ENCODE measurements at places on chromosomes 11 and 22.

DNA sequence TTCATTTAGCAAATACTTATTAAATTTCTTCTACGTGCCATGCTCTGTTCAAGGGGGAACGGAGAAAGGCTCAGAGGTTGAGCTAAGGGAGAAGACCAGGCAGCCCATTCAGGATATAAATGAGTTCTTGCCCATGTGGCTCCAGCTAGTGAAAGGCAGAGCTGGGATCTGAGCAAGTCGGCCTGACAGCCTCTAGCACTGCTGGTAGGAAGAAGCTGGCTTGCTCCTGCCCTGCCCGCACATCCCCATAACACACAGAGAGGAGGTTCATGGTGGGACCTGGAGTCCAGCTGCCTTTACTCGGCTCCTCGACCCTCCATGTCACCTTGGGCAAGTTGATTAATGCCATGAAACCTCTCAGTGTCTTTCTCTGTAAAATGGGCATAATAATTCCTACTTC lies 2.0 kb downstream of the SLC15A3 start:
- no peak for DNase-seq

DNA sequence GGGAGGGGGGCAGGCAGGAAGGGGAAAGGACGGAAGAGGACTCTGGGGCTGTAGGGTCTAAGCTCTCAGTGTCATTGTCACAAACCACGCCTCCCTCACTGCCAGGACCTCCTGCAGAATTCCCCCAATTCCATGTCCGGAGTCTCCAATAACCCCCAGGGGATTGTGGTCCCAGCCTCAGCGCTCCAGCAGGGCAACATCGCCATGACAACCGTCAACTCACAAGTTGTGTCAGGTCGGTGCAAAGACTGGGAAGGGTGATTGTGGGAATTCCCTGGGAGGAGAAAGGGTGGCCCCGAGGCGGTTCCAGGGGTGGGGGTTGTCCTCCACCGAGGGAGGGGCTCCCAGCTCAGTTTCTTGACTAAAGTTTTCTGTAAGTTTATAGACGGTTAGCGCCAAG lies 86.0 kb downstream of the FEZ1 start:
- DNase-seq = no peak

- DNase-seq = no peak
These were observed 9.7 kb upstream of the PIWIL4 start for GRCh38 chr11:94557421-94557820.

GRCh38 chr22:40516416-40516815 lies 120.1 kb downstream of the MRTFA start:
- DNase-seq = no peak

DNA sequence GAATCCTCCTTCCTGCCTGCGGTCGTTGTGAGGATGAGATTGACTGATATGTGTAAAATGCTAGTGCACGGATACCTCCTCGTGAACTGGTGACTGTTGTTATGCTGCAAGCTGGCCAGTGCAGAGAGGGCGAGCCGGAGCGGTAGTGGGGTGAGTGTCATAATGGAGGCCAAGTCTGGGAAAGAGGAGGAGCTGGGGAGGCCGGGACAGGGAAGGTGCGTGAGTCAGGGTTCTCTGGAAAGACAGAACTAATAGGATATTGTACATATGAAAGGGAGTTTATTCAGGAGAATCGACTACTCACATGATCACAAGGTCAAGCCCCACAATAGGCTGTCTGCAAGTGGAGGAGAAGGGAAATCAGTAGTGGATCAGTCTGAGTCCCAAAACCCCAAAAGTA lies 56.8 kb upstream of the FADD start:
- DNase-seq = no peak

DNA sequence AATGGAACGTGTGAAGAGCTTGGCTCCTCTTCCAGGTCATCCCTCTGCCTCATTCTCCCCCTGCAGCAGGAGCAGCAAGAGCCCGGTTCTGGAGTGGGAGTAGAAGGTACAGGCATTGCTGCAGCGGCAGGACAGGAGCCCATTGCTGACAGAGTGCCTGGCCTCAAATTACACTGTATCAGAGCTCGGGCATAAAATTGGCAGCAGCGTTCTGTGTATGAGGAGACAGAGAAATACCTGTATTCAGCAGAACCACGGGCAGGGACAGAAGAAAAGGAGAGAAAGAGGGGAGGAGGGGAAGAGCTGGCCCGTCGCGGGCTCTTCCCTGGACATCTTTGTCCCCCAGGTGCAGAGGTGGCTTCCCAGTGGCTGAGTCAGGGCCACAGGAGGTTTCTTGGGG lies 2.6 kb upstream of the NCF4 start:
- no peak for DNase-seq

GRCh38 chr11:13101644-13102512 lies 92.8 kb downstream of the RASSF10 start:
- DNase-seq = no peak

DNA sequence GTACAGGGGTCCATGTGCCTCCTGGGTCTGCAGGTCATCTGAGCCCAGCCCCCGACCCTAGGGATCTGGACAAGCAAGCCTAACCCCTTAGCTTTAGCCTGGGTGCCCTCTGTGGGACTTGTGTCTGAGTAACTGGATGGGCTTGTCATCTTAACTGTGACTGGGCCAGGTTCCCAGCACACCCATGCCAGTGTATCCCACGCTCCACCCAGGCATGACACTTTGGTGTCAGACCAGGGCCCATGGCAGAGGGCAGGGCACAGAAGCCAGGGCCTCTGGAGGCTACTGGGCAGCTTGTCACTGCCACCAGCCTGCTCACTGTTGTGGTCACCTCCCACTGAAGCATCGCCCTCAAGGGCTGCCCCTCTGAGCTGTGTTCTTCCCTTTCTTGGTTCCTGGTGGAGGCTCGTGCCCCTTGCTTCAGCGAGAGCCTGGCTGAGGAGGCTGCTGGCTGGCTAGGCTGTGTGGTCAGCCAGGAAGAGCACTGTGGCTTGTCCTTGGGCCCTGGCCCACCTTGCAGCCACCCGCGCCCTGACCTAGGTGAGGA lies 80.8 kb downstream of the ST3GAL4 start:
- DNase-seq = no peak

DNA sequence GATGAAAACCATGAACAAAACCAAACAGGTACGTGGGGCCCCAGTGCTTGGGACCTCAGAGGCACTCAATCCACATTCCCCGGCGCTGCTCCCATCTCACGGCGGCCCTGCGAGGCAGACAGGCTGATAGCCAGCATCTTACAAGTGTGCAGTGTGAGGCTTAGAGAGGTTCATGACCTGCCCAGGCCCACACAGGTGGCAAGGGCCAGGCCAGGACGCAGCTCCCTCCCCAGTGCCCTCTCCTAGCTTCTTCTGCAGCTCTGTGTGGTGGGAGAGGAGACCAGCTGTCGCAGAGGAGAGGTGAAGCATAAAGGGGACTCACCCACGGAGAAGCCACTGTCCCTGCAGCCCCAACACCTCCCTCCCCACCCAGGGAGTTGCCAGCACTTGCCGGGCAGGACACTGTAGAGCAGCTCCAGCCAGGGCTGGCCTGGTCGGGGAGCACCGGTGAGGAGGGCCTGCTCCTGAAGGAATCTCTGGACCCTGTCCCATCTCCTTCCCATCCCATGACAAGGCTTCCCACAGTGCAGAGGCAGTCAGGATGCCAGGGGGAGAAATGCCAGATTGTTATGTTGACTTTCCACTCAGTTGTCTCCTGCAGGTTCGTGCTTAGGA lies 92.4 kb upstream of the TMEM45B start:
- no peak for DNase-seq

DNA sequence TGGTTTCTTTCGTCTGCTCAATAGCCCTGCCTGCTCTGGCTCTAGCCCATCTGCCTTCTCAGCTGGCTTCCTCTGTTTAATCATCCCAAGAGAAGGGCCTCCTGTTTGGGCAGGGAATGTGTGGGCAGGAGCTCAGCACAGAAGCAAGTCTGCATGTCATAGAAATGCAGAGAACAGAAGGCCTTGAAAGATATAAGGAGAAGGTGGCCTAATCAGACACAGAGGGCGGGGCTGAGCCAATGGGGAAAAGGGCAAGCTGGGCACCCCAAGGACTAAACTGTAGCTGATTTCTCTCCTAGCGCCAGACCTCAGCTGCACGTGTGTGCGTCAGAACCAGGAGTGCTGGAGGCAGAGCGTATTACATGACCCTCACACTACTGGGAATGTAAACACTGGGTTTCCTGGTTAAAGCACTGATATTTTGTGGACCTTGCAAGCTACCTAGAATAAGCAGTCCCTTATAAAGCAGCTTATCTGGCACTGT lies 7.6 kb upstream of the CCKBR start:
- DNase-seq = no peak

- no peak for DNase-seq
These were observed 4.3 kb upstream of the FUT4 start for GRCh38 chr11:94539420-94539819.

- no peak for DNase-seq
These were observed 60.2 kb downstream of the SMIM38 start for GRCh38 chr11:69215784-69216415.

DNA sequence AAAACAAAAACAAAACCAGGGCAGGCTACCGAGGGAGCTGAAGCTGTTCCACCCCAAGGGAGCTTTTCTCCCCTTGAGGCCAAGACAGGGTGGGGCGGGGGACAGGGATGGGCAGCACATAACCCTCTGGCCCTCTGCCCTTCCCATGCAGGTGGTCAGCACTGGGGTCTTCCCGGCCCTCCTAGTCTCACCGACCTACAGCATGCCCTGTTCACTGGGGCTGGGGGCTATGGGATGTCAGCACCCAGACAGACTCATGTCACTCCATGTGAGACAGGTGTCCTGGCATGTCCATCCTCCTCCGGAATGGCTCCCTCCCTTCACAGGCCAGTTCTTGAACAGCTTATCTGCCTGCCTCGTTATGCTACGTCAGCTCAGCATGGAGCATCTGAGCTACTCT lies 51.7 kb downstream of the DSCAML1 start:
- DNase-seq = no peak
